ENCODE measurements at places on chromosomes 1 and 21. TPM values are rescaled to one million over a fixed set of nuclear protein-coding genes. Genes with fewer than 3 reads are reported as not detected.

MFSD2A gene
- 1.8 TPM for total RNA-seq

DNA sequence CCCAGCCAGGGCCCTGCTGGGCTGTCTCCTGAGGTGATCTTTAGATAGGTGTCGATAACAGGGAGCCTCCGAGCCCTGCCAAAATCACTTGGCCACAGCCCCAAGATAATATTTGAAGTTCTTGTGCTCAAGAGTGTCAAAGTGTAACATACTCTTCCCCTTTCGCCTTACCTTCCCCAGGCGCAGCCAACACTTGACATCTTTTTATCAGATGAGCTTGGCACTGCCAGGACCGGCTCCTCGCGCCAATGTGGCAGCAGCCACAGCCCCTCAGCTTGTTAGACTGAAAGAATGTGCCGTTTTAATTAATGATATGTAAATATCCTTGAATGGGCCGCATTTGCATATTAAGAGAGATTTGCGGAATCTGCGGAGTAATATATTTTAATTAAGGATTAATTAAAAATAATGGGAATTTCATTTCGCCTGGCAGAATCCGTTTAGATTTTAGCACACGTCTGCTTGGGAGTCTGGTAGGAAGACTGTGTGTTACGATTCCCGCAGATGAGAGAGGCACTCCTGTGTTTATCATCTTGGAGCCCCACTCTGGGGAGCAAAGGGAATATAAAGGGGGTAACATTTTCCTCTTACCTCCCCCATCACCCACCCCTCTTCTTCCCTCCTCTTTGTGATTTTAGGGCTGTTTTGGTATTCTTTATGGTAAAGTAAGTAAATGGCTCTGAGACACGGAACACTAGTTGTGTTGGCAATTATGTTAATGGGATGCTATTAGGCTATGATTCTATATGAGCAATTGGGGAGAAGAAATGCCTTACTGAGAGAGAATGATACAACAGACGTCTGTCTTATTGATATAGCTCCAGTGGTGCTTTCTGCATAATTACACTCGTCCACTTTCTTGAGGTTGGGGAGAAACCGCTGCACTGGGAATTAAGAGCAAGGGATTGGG, 109.8 kb downstream of the PBX1 start:
- DNase-seq, result no peak

ERICH3 gene
- total RNA-seq, result not detected

DNA sequence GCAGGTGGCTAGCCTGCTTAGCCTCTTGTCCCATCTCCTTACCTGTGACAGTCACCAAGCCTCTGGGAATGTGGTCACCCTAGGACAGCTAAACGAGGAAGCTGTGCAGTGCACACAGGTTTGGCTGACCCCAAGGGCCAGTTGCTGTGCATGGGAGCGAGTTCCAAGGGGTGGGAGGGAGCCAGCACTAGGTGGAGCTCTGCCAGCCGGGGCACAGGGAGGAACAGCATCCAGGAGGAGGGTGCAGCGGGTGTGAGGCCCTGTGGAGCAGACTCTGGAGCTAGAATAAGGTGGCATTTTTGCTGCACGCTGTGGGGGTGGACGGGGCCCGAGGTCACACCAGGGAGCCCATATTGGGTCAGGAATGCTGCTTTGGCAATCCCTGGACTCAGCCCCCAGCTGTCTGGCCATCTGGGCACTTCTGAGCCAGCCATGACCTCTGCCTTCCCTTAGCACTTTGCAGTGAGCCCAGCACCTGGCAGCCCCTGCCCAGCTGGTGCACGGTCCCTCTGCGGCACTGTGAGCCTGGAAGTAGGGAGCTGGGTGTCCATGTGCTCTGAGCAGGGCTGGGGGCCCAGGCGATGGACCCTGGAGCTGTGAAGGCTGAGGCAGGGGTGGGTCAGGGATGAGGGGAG, 8.7 kb downstream of the PDXK start:
- peak; percentile 87 for DNase-seq

- no peak for DNase-seq
These were observed 81.0 kb downstream of the HMGB4 start for GRCh38 chr1:33944846-33945245.

DNA sequence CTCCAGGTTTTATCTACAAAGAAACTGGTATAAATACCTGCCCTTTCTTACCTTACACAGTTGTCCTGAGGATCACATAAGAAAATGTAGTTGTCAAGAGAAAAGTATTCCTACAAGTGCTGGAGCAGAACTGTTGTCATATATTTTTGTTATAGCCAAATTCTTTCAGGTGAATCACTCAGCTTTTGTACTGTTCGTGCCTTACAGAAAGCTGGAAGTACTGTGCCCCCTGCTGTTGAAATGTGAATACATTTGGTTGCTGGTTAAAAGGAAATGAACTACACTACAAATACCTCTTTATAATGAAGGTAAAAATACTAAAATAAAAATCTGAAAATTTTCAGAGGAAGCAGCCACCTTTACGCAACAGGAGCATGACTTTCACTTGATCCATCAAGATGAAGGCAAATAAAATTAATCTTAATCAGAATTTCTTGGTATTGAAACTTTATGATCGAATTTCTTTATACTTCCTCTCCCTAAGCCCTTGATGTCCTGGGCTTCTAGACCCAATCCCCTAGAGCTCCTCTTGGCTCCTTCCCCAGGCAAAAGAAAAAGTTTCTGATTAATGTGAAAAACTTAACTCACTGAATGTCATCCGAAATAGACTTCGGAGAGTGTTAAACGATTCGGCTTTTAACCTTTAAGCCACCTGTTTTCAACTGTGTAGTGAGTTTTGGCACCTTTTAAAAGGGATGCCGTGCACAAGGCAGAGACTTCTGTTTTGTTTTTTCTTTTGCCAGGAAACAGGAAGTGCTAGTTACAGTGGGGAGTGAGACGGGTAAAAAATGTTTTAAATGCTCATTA, 12.5 kb downstream of the CHML start:
- peak; percentile 81 for DNase-seq

DNA sequence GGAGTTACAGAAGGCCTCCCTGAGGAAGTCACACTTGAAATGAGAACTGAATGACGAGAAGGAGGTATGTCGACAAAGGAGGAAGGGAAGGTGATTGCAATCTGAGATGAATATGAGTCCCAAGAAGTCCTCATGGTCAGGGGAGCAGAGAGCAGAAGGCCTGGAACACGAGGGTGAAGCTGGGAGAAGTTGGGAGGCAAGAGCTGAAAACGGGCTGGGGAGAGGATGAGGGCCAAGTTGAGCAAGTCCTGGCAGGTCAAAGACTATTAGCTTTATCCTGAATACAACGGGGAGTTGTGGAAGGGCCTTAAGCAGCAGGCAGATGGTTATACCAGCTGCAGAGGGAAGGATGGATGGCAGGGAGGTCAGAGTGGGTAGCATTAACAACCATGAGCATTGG, 89.5 kb downstream of the KCNJ15 start:
- no peak for DNase-seq

F5 gene
- total RNA-seq, result not detected

DNA sequence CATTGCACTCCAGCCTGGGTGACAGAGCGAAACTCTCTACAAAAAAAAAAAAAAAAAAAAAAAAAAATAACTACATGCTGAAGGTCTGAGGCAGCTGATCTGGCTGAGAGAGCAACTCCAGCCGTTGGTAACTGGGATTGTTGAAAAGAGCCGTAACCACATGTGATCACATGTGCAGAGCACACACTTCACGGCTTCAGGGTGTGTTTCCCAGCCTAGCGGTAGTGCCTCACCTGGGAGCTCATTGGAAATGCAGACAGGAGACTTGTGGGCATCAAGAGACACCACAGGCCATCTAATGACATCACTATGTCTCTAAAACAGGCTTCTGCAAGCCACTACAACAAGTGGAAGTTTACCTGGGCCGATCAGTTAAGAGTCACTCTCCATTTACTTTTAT, 11.8 kb upstream of the OTUD7B start:
- no peak for DNase-seq

SLC1A7 gene
- not detected for total RNA-seq

GRCh38 chr21:45225741-45226327, 61.9 kb downstream of the POFUT2 start:
- DNase-seq, result no peak

- no peak for DNase-seq
These were observed at the start of gene SLC30A2 for GRCh38 chr1:26045722-26046245. Gene SLC30A2 (minus strand): TSS chr1:26046118. CDS start chr1:26045896, 222 bp downstream.

DNA sequence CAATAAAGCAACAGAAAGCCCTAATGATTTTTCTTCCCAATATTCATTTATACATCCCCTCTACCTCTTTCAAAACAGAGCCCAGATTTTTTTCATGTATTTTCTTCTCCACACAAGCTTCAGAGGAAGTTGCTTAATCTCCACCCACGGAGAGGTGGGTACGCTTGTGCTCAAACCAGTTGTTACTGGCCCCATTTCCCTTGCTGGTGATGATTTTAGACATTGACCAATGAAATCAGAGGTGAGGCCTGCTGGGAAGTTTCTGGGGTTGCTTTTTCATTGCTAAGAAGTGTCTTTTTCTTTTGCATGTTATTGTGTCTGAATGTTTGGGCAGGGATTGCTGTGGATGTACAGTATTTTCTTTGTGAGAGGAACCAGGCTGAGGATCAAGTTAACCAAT, 448.1 kb upstream of the B3GALT2 start:
- no peak for DNase-seq

GRCh38 chr1:150180474-150180873, 30.8 kb downstream of the PLEKHO1 start:
- no peak for DNase-seq

GRCh38 chr1:172005856-172006255, 164.6 kb downstream of the DNM3 start:
- DNase-seq, result no peak

GRCh38 chr1:107152395-107152794, 11.6 kb downstream of the NTNG1 start:
- DNase-seq, result no peak

FCRL2 gene
- not detected for total RNA-seq

KRTAP13-2 gene
- not detected for total RNA-seq

DNA sequence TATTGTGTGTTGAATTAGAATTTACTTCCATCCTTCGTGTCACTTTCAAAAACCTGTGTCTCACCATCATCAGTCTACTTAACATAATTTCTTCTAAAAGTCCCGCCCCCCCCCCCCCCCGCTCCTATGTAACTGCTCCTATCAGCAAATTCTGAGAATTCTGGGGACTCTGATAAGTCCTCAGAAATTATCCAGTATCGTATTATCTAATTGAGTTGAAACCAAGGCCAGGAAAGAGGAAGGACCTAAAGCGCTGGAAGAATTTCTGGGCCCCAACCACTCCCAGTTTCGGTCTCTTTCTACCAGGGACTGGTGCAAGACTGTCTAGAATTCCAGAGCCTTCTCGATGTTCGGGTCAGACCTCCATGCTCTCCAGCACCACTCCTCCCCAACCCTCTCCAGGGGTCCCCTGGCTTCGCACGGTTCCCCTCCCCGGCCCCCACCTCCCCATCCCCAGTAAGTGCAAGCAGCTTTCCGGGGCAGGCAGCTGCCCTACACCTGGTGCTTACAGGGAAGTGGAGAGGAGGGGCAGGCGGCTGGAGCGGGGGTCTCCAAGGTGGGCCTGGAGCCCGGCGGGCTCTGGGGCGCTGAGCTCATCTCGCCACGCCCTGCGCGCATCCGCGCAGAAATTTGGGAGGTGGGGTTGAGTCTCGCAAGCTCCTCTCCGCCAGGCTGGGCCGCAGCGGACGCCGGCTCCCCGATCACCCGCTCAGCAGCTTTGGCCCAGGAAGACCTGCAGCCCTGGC, 16.0 kb upstream of the ZNF496 start:
- no peak for DNase-seq

BEND5 gene
- not detected for total RNA-seq

TAS1R3 gene
- 0.22 TPM for total RNA-seq

GRCh38 chr1:19715334-19716203, 50.9 kb downstream of the HTR6 start:
- DNase-seq, result peak; percentile 89

APOBEC4 gene
- not detected for total RNA-seq

DNA sequence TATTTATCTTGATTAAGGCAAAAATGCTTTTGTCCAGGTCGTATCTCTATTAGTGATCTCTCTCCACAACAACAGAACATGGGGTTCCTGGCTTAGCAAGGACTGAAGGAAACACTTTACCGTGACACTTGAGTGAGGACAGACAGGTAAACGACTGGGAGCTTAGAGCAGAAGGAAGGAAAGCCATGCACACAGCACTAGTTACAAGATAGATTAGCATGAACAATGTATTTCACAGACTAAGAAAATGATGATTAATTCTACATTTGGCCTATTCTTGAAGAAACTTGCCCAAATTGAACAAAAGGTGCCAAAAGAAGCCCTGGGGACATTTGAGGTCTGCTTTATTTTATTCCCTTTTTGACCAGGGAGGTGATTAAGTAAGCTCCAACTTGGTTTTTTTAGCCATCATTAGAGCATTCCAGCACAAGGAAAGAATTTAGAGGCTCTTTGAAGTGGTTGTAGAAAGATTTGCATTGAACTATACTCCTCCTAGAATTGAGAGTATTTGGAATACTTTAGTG, 248.5 kb downstream of the USP25 start:
- peak; percentile 31 for DNase-seq

LACTBL1 gene
- total RNA-seq, result not detected

COL8A2 gene
- total RNA-seq, result 0.62 TPM

FAM72C gene
- total RNA-seq, result 10.2 TPM

DNA sequence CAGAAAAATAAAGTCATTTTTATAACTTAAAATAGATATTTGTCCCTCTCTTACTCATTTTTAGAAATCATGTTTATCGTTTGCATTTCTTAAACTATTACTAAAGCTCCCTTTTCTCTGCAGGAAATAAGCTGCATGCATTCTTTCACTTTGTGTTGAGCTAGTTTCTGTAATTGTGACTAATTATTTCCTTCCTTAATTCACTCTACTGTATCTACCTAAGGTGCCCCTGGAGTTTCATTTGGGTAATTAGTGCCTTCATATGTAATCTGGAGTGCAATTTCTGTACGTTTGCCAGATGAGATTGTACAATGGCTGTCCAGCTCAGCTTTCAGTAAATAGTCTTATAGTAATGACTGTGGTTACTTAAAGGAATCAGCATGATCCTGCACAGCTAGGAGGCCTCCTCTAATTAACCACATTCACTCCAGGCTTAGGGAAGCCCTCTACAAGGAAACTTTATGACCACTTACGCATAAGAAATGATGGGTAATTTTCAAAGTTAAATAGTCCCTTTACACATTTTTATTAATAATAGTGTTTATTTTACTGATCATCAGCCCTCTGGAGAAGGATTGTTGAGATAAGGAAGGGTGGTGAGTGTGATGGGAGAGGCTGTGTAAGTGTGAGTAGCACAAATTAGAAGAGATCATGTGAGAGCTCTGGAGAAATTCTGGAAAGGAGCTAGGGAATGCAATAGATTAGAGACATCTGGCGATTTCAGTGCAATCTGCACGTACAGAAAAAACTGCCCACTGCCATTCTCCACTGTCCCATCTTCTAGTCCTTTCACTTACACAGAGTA, 86.8 kb downstream of the LRRC8C start:
- peak; percentile 19 for DNase-seq

DNA sequence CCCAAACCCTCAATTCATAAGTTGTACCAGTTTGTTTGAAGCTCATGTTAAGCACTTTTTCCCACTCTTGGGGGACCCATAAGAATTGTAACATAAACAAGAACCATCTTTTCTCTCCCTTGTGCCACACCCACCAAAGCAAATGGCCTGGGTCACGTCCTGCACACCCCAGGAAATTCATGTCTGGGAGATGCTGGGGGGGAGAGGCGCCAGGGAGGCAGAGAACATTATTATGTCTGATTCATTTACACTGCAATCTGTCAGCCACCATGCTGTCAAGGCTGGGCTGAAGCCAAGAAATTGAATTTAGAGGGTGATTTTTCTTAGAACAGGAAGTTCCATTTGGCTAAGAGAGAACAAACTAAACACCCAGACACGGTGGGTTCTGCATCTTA, 37.2 kb upstream of the IPO9 start:
- DNase-seq, result peak; percentile 89

GRCh38 chr1:217135569-217135915, 412.3 kb upstream of the ESRRG start:
- no peak for DNase-seq

TCEA3 gene
- 0.89 TPM for total RNA-seq

CA14 gene
- not detected for total RNA-seq
